ENCODE measurements at places on chromosomes 11 and 22. TPM values are rescaled to one million over a fixed set of nuclear protein-coding genes. Genes with fewer than 3 reads are reported as not detected.

GRCh38 chr11:7597620-7598019 lies 75.7 kb downstream of the CYB5R2 start:
- DNase-seq = no peak

GRCh38 chr11:75896843-75897419 lies 81.9 kb downstream of the UVRAG start:
- no peak for DNase-seq

GRCh38 chr11:109349276-109350080 lies 72.5 kb upstream of the C11orf87 start:
- DNase-seq = no peak

DNA sequence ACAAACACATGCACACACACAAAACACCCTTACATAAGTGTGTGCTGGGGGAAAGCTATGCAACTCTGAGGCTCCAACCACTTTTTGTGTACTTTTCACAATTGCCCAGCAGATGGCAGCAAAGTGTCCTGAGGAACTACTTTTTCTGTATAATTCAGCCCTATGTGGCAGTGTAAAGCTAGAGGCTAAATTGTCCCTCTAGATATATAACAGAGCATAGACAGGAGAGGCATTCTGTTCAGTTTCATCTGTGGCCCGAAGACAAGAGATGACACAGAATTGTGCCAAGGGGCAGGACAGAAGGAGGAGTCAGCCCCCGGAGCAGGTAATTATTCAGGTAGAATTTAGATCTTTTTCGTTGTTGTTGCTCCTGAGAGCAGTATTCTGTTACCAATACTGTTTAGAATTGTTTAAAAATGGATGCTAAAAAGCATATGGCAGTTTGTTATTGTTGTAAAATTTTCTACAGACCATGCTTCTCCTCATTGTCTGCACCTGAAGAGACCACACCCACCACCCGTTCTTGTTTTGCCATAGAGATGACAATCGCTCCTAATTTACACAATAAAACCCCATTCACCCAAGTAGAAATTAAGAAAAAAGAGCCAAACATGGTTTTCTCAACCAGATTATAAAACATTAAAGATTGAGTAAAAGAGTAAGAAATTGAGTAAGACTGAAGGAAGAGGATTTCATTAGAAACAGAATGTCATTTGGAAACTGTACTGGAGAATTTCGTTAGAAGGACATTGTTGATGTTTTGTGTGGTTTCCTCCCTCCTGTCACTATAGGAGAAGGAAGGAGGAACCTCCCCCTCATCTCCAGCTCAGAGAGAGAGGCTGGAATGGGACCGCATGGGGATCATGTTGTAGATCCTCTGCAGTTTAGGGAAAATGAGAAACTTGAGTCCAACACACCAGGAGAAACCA lies 14.5 kb upstream of the MS4A7 start:
- DNase-seq = no peak

DNA sequence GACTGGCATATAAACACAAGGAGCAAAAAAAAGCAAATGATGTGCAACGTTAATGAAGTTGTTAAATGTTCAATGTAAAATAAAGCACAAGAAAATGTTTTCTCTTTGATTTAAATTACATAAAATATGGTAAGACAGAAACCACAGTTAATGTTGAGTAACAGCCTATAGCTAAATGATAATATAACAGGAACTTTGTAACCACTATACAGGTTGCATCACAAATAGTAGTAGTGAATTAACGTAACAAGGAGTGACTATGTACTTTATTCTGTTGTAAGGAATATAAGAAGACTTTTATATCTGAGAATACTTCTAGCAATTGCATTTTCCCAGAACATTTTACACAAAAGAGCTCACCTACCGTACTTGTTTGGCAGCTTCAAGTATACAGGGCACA lies 16.9 kb downstream of the SAAL1 start:
- DNase-seq = no peak

The MUC2 gene
- total RNA-seq = 0.80 TPM

The KRTAP5-3 gene
- total RNA-seq = not detected

The USP2 gene
- 4.2 TPM for total RNA-seq
